ENCODE measurements at places on chromosomes 1 and 21.
A peak's percentile ranks its signal among the peaks of the same experiment; 100 is the strongest.

DNA sequence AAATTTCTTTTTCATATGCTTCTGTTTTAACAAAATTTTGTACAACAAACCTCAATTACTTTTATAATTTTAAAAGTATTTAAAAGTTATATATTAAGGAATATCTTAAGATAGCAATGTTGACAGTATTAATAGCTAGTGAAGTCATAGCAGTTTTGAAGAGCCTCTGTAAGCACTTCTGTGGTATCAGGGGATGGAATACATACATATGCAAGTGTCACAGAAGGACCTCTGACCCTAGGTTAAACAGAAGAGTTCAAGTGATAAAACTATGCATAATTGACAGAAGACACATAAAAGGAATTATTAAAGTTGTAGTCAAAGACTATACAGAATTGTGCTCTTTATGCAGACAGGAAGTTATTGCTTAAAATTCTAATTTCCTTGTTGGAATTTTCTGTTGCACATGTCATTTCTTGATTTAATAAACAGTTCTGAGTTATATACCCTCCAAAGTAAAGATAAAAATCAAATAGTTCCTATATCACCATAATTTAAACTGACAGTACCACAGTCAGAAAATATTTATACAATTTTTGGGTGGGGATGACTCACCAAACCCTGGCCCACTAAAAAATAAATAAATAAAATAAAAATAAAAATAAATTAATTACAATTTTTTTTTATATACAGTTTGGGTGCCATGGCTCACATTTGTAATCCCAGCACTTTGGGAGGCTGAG is 27.1 kb downstream of the IPP start:
- no peak for DNase-seq

DNA sequence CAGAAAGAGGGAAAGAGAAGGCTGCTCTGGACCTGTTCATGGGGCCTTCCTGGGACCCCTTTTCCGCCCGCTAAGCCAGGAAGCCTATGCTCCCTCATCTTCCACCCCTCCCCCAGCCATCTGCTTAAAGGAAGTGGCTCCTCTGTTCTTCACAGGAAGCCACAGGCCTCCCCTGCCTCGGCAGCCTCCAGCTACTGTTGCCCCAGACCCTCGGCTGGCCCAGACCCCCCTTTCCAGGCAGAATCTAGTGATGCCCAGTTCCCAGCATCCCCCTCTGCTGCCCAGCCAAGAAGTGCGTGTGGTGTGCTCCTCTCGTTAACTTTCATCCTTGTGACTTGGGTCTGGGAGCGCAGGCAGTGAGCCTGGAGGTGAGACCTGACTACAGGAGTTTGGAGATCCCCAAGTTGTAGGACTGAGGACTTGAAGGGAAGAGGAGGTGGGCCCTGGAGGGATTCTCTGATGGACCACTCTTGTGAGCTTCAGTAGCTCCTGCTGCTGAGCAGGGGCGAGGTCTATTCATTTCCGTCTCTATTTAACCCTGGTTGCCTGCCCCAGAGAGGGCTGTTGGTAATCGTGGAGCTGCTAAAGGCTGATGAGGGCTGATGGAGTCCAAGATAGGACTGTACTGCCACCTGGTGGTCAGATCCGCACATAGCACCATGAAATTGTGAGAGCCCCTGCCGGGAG is 9.1 kb downstream of the IFI6 start:
- DNase-seq, result peak; percentile 73

DNA sequence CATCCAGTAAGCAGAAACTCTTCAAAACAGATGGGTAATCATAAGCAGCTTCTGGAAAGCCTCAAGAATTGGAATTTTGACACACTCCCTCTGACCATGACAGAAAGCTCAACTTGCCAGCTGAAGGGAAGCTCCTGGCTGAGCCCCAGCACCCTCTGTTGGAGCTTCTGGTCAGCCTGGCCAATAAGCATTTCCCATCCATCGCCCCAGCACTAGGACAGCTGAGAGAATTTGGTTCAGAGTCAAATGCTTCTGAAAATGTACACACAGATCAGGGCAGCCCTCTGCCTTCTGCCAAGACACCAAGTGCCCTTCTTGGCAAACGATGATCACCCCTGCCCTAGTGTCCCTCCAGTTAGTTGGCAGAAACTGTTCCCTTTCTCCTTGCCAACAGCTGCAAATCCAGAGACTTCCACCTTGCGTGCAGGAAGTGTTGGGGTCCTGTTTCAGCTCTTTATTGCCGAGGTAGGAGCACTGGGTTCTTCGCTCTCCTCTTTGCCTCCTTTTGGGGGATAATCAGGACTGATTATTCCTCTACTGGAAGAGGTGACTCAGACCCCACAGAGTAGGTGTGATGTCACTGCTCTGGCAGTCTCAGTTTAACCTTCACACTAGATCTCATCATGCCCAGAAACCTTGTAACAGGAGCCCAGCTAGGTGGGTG is 11.9 kb downstream of the PIGV start:
- no peak for DNase-seq

DNA sequence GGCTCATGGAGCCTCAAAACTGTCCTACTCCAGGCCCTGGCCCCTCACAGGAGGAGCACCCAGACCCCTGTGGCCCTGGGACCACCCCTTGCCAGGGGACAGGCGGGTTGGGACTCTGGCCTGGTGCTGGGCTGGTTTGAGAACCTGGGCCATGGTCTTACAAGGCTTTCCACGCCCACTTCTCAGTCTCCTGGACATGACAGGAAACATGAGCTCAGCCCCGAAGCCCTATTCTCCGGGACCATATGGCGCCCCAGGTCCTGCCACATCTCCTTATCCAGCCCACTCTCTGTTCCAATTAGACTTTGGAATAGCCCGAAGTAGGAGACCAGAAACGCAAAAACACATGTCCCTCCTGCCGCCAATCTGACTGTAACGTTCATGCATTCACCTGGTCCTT is 47.9 kb downstream of the KCNAB2 start:
- no peak for DNase-seq

DNA sequence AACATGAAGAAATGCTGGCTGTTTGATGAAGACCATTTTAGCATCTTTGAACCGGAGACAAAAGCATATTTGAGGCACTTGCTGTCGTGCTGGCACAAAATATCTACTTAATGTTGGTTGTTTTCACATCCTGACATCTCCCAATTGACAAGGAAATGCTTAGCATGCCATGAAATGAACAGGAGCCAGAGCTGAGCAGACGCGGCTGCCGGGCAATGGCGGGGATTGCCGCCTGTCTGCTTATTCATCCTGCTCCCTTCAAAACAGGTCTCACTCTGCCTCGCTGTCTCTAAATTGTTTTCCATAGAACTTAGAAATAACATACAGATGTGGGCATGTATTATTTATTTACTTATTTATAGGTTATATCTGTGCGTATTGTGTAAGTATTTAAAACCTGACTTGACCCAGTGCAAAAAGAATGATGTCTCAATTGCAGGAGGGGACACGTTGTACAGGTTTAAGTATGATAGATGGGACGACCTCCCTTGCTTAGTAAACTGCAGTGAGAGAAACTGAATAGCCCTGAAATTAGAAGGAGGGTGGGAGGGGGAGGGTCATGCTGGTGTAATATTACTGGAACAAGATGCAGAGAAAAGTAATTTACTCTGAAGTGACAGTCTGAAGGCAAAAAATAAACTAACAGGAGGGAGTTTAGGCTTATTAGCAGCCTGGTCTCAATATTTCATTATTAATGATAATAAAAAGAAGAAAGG is 590.4 kb upstream of the PLXNA2 start:
- DNase-seq, result no peak

DNA sequence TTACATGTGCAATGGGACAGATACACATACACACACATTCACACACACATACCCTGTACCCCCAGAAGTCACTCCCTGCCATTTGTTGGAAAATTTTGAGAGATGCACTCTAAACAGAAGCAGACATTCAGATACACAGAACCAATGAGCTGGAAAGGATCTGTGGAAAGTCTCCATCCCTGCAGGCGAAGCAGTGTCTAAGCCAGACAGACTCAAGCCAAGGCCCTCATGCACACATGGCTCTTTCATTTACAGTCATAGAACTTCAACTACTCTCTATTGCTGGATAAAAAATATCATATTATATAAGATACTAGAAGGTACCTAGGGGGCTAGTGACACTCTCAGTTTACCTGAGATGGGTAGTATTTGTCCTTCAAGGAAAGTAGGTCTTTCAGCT is 7.3 kb upstream of the SEC16B start:
- no peak for DNase-seq

Measured in GM19239 (cell line).